ENCODE measurements at places on chromosomes 16 and 17.

GRCh38 chr16:29744541-29745101, 1.2 kb downstream of the C16orf54 start:
- no peak for DNase-seq

DNA sequence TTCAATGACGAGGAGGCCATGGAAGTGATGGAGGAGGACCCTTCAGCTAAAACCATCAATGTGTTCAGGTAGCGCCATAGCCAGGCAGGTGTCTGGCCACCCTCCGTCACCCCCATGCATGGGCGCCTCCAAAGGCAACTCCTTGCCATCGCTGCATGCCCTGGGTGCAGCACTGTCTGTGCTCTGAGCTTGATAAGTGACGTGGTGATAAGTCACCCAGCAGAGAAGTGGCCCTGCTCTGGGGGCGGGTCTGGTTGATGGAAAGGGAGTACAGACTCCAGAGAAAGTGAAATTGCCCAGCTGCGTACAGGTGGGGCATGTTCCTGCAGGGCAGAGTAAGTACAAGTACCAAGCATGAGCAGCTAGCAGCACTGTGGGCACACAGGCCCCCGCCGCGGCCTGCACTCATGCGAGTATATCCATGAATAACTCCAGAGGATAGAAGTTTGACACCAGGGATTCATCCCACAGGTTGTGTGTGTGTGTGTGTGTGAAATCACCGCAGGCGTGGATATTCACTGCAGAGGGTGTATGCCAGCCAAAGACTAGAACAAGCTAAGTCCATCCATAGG, 13.1 kb downstream of the DNAI2 start:
- no peak for DNase-seq

DNA sequence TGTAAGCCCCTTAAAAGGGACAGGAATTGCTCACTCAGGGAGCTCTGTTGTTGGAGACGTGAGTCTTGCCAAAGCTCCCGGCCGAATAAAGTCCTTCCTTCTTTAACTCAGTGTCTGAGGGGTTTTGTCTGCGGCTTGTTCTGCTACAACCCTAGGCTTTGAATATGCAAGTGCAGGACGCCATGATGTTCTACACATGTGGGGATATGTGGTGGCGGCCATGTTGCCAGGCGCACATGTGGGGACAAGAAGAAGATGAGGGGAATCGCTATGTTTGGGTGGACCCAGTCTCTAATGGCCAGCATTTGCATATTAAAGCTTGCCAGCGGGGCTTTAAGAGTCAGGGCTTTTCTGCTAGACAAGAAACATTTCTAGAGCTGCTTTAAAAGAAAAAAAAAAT, 96.8 kb upstream of the CA10 start:
- no peak for DNase-seq

DNA sequence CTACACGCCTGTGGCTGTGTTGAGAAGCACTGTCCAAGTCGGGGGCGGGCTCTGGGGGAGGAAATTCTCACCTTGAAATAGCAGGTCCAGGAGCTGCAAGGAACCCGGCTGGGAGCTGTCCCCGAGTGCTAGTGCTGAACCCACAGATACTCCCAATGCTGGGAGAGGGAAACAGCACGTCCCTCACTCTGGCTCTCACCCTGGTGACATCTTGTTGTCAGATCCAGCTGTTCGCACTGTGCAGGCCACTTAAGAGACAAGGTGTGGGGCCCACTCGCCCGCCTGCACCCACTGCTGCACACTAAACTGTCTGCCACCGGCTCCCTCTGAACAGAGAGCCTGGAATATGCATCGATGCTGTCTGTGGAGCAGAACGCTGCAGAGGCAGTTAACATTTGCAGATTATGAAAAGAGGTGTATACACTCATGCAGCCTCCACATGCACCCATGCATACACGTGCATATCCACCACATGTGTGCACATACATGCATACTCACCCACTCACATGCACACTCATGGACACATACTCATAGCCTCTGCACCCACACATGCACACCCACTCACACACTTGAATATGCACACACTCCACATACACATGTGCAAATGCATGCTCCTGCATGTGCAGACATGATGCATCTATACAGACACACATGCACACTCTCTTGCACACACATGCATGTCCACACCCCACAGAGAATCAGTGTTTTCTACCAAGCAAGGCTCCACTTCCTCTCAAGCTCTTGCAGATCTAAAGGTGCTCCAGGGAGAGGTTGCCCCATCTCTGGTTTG, 42.0 kb downstream of the MGAT5B start:
- peak; percentile 23 for DNase-seq

GRCh38 chr16:82059983-82060421, 24.9 kb downstream of the HSD17B2 start:
- DNase-seq: no peak

DNA sequence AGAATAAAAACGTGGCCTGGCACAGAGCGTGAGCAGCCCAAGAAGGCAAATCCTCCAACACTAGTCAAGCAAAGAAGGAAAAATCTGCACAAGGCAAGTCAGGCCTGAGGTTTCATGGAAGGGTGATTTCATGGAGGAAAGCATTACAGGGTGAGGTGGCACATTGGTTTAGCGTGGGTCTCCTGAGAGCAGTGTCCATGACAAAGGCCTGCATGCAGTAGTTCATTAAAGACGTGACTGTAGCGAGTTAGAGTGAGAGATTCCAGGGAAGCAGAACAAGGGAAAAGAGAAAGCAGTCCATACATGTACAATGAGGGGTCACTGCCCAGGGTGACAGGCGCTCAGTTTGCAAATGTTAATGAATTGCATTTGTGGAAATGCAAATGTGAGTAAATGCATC, 285.0 kb upstream of the ERCC4 start:
- DNase-seq: no peak

DNA sequence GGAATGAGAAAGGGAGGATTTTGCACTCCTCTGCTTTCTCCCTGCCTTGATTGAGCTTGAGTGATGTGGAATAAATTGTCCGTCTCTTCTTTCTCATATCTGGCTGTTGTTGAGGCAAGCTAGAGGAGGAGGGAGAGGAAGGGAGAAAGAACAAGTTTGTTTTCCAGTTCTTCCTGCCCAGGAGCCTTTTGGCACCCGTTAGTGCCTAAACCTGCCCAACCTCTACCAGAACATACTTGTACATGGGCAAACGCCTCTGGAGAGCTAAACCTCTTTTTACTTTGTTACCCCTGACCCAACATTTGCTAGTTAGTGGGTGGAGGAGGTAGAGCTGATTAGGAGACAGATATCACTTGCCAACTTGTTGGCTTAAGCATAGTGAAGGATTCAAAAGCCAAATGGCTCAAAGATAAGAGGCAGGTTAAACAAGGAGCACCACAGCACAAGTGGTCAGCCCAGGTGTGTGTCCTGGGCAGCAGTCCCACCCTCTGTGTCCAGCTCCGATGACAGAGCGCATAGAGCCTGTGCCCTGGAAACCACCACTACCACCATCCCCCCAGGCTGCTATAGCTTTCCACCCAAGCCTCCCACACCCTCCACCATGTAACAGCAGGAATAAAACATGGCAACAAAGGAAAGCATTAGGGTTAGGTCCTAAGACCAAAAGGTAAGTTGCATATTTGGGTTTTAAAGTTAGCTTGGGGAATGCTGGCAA, 6.5 kb downstream of the ODF4 start:
- DNase-seq: no peak

DNA sequence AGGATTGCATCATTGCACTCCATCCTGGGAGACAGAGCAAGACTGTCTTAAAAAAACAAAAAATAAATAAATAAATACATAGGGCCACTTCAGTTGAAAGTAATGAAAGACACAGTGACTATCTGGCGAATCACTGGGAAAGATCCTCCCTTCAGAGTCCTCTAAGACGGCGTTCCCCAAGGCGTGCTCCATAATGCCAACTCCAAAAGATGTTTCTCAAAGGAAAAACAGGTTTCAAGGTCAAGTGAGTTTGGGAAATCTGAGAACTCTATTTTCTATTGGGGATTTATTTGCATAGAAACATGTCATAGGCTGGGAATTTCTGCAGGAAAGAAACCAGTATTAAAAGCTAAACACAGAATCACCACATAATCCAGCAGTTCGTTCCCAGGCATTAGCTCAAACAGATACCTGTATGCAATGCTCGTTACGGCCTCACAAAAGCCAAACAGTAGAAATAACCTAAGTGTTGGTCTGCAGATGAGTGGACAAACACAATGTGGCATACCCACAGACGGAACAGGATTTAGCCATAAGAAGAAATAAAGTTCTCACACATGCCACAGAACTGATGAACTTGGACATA, 7.9 kb downstream of the KLHDC4 start:
- DNase-seq: no peak

DNA sequence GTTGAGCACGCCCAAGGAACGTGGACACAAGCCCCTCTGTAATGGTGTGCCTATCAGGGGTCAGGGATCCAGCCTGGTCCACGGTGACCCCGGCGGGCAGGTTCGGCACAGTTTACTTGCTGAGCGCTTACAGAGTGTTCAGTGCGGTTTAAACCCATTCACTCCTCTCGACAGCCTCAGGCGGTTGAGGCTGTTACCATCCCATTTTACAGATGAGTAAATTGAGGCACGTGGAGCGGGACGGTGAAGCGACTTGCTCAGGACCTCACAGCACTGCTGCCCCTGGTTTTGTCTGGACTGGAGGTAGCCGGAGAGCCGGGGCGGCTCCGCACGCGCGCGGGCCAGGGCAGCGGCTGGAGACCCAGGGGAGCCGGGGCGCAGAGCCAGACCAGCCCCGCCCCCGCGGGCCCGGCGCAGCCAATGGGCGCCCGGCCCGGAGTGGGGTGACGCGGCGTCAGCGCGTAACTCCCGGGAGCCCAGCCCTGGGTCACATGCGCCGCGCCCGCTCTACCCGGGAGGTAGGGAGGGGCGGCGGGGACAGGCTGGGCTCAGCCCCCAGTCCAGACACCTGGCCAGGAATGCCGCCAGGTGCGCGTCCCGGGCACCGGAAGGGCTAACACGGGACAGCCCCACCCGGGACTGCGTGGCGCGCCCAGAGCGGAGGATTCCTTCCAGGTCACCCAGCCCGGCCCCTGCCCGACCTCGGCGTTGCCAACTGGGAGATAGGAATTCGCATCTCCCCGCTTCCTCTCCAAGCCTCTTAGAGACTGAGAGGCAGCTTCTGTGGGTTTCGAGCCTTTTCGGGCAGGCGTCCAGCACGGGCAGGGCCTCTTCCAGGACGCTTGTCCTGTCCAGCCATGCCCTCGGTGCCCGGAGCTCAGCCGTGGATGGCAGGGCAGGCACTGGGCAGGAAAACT, 3.3 kb upstream of the SREBF1 start:
- peak; percentile 74 for DNase-seq

GRCh38 chr17:73550556-73550955, 93.7 kb downstream of the SDK2 start:
- DNase-seq: no peak

DNA sequence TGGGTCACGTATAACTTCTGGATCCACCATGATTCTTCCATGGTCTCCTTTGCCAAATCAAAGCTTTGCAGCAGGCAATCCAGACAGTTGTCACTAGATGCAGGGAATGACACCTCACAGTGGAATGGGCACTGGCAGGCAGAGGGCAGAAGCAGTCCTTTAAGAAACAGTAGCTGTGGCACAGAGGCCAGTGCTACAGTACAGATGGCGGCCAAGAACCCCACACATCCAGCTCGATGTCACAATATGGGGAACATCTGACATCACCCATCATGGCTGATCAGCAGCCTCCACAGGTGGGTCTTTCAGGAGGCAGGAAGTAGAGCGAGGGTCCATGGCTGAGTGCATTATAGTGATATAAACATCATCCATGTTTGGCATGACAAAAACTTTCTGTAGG, 18.8 kb upstream of the ERN1 start:
- DNase-seq: no peak

DNA sequence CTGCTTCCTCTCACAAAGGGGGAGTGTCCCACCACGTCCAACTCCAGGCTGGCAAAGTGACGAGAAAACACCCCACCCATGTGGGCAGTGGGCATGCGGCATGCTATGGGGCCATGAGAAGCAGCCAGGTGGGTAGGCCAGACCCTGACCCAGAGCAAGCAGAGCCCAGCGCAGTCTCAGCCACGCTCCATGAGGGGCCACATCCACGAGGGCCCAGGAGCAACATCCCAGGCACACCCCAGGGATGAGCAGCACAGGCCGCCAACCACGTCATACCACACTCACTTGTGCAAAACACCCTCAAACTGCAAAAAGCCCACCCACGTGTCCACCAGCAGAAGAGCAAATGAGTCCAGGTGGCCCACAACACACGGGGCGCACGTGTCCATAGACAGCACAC, 117.0 kb downstream of the ZNF778 start:
- no peak for DNase-seq

- DNase-seq: no peak
Measured at GRCh38 chr16:19281246-19281645, 4.3 kb upstream of the CLEC19A start.

DNA sequence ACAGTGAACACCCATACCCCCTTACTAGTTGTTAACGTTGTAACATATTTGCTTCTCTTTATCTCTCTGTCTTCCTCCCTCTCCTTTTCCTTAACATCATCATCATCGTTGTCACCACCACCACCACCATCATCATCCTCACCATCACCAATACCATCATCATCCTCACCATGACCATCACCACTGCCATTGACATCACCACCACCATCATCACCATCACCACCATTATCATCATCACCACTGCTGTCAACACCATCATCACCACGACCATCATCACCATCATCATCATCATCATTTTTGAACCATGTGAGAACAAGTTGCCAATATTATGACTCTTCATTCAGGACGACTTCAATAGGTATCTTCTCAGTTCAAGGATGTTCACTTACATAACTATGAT, 35.5 kb downstream of the SHISA6 start:
- no peak for DNase-seq

DNA sequence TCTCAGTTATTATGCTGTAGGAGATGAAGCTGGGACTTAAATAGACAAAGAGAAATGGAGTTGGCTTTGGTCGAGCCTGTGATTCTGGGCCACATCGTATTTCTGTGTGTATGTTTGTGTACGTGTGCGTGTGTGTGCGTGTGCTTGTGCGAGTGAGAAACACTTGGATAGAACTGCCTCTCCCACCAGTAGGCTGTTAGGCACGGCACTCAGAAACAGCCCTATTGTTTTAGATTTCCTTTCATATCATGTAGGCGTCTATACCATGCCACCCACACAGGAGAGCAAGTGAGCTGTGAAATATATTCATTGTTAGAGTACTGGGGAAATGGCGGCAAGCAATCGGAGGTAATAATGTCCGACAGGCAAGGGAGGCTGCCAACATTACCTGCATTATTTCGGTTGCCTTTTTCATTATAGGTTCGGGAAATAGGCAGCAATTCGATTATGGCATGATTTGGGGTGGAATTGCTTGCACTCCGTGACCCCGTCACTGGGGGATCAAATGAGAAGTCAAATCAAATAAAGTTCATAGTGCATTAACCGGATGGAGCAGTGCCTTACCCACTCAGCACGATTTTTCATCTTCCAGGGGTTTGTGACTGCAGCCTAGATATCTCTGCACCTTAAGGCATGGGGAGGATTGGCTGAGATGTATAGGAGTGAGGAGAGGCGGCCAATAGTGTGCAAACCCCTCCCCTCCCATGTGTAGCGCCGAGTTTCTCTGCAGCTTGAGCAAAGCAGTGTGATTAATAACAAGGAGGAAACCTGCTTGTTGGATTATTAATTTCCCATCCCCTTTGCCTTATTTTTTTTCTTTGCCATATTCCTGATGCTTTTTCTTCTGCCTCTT, 89.6 kb downstream of the RBFOX1 start:
- no peak for DNase-seq

GRCh38 chr17:21199311-21199710, 14.7 kb downstream of the TMEM11 start:
- DNase-seq: no peak

Measured in stimulated activated CD4-positive, alpha-beta T cell treated with anti-CD3 and anti-CD28 coated beads, Interleukin-4, amount 100 ng/mL, for 24 hours (primary cell).